ENCODE measurements at places on chromosomes 5 and 9.

DNA sequence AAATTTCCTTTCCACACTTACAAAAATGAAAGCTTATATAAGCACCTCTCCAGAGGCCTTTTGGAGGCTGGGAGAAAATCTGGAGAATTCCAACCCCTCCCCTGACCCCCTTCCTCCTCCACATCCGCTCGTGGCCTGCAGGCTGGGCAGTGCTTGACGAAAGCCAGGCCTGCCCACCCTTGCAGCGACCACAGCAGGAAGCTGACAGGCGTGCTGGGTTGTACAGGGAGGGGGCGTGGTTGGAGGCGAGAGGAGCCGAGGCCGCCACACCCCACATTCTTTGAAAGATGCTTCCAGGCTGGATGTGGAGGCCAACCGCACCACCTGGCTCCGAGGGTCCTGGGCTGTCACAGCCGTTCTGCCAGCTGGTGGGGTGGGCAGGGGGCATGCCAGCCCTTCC is 47.8 kb upstream of the IER5L start:
- DNase-seq, result no peak

DNA sequence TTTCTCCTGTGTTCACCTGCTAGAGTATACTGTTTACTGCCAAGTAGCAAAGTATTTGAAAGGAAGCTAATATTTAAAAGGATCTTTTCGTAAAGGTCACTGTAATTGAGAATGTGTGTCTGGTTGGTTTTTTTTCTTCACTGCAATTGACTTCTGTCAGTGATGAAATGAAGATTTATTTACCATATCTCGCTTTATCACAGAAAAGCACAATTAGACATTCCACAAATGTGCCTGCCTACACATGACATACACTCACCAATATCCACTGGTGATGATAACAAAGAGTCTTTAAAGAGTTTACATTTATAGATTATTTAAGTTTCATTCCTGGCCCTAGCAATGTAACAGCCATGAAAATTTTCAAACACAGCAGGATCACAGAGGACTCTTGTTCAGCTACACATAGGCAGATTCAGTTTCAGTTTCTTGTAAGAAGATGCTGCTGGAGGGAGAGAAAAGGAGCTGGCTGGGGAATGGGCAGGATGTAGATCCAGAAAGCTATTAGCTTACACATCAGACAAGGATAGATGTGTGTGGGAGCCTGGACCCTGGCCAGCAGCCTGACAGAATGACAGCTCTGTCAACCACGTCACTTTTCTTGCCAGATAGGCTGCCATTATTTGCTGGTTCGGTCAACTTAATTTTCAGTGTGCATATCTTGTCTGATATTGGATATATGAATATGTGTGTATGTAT is 104.0 kb downstream of the GDNF start:
- no peak for DNase-seq

DNA sequence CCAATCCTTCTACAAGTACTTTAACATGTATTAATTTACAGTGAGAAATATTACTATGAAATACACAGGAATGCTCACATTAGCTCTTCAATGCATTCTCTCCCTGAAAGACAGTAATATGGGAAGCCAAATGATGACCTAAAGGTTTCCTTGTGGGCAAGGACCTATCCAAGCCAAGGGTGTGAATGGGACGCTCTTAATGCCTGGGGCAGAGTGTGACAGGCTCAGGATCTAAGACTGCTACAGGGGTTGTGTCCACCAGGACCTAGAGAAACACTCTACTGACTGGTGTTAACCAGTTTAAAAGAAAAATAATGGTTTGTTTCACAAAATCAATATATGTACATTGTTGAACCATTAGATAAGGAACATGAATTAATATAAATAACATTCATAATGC is 158.7 kb downstream of the FGF1 start:
- no peak for DNase-seq

DNA sequence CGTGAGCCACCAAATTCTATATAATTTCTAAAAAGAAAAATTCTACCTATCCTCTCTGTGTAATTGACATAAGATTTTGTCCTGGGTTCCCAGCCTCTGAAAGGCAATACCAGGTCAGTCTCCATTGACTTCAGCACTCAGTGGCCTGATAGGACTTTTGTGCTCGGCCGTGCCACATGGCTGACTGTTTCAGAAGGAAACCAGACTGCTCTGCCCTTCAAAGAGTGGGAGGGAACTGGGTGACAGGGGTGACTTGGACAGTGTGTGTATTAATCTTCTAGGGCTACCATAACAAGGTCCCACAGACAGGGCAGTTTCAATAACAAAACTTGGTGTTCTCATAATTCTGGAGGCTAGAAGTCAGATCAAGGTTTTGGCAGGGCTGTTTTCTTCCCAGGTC is 43.0 kb downstream of the ARHGAP26 start:
- no peak for DNase-seq

DNA sequence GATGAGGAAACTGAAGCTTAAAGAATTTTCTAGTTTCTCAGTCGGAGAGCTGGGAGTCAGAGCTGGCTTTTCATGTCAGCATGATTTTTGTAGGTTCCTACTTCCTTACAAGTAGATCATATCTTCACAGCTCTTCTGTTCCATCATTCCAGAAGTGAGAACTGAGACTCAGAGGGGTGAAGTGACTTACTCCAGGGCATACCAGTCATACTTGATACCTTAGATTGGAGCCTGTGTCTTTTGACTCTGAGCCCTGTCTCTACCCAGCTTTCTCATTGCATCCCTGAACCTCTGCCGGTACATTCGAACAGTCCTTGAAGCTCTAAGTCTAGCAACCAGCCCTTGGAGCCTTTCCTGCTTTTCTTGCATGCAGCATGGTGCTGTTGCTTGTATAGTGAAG is 53.3 kb downstream of the MCCC2 start:
- no peak for DNase-seq

- DNase-seq, result no peak
Measured at GRCh38 chr5:132765311-132766019, 11.6 kb downstream of the SEPTIN8 start.

- DNase-seq, result no peak
Measured at GRCh38 chr5:647727-648126, 35.6 kb downstream of the CEP72 start.

- DNase-seq, result no peak
Measured at GRCh38 chr5:94694671-94695070, 76.2 kb downstream of the SLF1 start.

- DNase-seq, result no peak
Measured at GRCh38 chr9:78212868-78213267, 23.0 kb upstream of the CEP78 start.

DNA sequence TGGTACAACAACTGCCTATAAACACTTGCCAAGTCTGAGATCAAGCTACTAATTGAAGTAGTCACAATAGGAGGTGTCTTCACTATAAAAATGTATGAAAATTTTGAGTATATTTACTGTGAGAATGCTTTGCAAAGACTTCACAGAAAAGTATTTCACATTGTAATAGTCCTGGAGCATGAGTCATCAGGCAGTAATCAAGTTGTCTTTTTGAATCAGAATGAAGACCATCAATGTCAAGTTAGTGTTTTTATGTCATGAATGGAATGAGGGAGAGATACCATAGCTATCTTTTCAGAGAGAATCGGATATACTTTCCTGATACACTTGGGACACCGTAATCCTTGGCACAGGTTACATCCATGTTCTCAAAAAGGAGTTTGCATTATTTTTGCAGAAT is 466.9 kb upstream of the ARRDC3 start:
- DNase-seq, result no peak

- no peak for DNase-seq
Measured at GRCh38 chr9:121213136-121213806, 11.6 kb upstream of the RAB14 start.

GRCh38 chr5:125261505-125262250 is 515.2 kb upstream of the ZNF608 start:
- no peak for DNase-seq

DNA sequence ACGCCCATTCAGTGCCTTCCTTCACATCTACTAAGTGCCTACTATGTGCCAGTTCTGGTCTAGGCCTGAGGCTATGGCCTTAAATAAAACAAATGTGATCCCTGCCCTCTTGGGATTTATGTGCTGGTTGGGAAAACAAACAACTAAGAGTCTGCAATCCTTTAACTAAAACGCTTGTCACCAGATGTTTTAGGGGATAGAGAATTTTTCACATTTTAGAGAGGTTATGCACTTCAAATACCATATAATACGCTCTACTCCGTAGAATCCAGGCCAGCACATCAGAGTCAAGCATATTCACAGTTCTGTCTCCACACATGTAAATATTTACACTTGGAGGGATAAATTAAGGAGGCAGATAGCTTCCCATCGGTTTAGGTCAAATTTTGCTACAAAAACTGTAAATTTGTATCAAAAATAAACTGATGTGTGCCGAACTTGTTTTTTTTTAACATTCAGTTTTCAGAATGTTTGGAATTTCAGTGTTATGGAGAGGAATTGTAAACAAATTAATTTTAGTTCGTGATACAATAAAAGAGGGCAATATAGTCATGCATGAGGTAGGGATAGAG is 22.0 kb upstream of the ADRA1B start:
- no peak for DNase-seq

DNA sequence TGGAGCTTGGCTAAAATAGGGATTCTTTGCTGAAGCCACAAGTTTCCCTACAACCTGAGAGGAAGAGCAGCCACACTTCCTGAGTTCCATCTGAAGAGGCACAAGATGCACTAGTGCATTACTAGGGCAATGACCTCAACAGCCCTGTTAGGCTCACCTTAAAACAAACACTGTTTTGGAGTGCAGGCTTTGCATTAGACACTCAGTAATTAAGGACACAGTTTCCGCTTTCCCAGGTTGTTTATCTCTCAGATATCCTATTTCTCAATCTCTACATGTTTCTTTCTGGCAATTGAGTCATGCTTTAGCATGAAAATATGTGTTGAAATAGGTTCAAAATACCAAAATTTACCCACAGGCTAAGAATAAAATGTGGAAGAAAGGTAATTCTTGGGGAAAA is 34.2 kb downstream of the EMB start:
- DNase-seq, result no peak

DNA sequence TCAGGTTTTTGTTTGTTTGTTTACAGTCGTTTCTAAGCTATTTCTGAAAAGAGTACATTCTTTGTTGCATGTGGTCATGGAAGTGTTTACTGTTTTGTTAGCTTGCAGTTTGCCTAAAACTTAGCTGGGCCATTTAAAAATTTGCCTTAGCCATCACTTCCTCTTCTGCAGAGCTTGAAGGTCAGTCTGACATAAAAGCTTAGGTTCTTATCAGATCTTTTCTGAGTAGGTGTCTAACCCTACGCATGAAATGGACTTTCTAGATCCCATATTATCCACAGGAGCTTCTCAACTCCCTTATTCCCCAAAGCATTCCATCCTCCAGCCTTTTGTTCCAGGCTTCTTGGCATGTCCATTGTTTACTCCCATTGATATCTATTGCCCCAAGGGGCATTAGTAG is 90.3 kb downstream of the AP3B1 start:
- DNase-seq, result no peak

DNA sequence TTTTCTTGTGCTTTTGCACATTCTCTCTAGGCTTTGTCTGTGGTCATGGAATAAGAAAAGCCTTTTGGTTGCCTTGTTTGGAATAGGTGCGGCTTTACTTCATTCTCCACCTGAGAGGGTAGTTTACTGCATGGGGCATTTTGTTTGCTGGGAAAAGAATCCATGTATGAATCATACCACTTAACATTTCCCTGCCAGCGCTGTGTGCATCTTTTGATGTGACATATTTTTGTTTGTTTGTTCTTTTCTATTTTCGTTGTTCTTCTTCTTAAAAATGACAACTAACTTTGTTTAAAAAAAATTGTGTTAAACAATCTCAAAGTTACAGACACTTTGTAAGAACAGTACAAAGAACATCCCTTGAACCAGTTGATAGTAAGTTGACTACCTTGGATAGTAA is 113.2 kb downstream of the GCNT1 start:
- DNase-seq, result no peak

- no peak for DNase-seq
Measured at GRCh38 chr9:72476617-72477437, 44.6 kb upstream of the TMC1 start.

- no peak for DNase-seq
Measured at GRCh38 chr5:68949711-68950110, 144.1 kb upstream of the SLC30A5 start.

DNA sequence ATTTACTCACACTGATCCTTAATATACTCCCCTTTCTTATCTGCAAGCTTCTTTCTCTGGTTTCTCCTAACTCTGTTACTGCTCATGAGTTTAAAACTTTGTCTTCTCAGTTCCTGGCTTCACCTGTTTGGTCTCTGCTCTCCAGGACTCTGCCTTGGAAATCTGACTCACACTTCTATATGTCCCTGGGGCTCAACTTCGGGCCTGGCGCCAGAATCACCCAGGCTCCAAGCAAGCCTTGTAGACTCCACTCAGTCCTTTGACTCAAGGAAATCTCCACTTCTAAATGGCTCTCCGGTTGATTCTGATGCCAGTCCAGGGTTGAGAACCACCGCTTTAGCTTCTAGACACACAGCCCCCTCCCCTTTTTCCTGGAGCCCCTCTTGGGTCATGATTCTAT is 57.8 kb downstream of the TMC1 start:
- no peak for DNase-seq

- DNase-seq, result no peak
Measured at GRCh38 chr5:40391642-40392041, 288.1 kb upstream of the PTGER4 start.

- DNase-seq, result no peak
Measured at GRCh38 chr9:130433168-130433946, 11.4 kb upstream of the ASS1 start.

- no peak for DNase-seq
Measured at GRCh38 chr5:60362158-60362557, 337.8 kb downstream of the DEPDC1B start.

- no peak for DNase-seq
Measured at GRCh38 chr5:78922879-78923621, 62.1 kb downstream of the ARSB start.

DNA sequence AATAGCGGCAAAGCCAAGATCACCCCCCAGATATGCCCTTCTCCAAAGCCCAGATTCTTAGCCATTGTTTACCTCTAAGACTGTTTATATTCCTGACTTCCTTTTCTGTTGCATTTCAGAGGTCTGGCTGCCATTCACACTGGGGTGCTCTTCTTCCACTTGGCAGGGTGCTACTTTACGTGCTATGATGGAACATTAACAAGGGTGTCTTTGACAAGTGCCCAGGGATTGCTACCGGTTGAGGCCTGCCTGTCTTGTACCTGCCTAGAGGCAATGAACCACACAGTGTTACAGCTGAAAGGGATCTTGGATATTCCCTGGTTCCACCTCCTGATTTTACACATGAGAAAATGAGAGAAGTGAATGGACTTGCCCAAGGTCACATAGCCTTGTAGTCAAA is 352.1 kb upstream of the KIF2A start:
- DNase-seq, result no peak

- DNase-seq, result no peak
Measured at GRCh38 chr5:131475541-131475941, 159.5 kb downstream of the RAPGEF6 start.

DNA sequence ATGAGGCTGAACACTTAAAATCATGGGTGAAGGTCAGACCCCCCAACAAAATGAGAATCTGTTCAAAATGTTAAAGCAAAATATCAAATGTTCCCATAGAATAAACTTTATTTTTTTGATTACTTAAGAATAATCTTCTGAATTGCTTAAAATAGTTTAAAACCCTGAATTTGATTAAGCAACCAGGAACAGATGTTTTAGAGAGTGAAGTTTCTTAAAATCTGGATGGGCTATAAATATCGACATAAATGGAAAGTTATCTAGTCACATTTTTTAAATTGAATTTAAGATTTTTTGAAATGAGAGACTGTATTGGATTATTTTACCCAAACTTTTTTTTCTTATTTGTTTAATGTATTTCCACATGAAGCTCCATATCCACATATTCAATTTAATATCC is 98.5 kb downstream of the ADAMTS12 start:
- no peak for DNase-seq

- DNase-seq, result no peak
Measured at GRCh38 chr5:154437281-154437965, 8.4 kb upstream of the SAP30L start.
